Activated CD4-positive, alpha-beta T cell treated with anti-CD3 and anti-CD28 coated beads, Interleukin-2, amount 50 U/mL, for 1 hour (primary cell): ENCODE measurements at places on chromosomes 6 and 20.

- DNase-seq: no peak
Observed at GRCh38 chr6:29925727-29926412, 16.5 kb upstream of the HLA-A start.

DNA sequence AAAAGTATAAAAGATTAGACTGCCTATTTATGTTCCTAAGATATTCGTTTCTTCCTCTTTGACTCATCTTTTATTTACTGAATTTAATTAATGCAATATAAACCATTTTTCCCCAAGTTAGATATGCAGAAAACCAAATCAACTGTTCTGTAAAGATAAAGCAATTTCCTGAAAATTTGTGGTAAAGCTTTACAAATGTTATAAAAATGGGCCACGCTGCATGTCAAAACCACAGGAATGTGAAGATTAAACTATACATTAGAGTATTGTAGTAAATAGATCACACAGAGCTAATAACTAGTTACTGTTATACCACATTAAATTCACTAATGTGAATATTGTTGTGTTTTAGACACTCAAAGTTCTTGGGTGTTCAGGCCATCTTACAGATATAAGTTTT, 83.4 kb downstream of the OPN5 start:
- no peak for DNase-seq

- no peak for DNase-seq
Observed at GRCh38 chr20:47300071-47300470, 56.4 kb downstream of the ZMYND8 start.

DNA sequence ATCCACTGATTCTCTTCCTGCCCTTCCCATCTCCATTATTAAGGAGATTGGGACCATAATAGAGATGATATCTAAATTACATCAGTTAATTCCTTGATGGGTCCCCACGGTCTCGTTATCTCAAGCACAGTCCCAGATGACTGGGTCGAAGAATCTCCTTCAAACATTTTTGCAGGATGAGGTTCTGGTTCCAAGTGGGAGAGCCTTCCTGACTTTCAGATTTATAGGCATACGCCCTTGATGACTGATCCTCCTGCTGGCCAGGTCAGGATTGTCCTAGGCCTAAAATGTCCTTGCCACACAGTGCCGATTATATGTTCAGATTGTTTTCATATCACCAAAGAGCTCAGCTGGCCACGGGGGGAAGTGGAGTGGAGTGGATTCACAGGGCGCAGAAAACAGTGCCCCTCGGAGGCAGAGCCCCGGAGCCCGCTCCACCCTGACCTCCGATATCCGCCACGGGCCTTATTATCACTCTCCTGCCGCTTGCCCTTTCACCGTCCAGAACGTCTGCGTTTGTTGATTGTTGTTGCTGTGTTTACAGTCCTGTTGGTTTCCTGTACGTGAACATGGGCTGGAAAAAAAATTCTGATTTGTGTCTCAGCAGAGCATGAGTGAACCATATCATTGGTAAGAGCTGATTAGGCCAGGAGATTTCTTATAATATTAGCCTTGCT, 8.9 kb downstream of the BMP6 start:
- no peak for DNase-seq

DNA sequence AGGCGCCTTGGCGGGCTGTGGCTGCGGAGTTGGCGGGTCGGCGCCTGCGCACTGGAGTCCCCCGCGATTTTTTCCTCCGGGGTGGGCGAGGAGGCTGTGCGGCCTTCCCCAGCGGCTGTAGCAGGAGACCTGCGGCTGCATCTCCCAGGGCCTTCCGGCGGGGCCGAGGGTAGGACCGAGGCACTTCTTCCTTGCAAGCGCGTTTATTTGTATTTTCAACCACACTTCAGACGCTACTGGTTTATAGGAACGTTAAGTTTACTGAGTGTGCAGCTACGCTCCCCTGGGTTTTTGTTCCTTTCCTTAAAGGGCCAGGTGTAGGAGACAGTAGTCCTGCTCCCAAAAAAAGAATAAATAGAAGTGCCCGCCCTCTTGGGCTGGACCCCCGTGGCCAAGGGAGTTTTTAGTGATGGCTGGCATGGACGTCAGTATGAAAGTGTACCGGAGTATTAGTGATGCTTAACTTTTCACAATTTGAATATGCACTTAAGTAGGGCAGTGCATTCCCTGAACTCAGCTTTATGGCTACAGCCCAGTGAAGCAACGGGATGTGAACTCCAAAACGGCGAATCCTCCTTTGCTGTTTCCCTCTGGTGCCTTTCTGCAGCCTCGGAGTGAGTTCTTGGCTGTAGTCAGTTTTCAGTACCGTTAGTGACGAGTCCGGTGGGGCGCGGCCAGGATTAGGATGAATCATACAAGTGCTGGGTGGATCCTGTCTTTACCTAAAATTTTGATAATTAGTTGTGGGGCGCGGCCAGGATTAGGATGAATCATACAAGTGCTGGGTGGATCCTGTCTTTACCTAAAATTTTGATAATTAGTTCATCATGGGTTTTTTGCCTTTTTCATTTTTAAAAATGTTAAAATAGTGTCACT, 1.0 kb upstream of the FBXO5 start:
- peak; percentile 89 for DNase-seq
